Cortex of kidney (tissue), 1 donor: ENCODE measurements at places on chromosomes 1 and 21.

DNA sequence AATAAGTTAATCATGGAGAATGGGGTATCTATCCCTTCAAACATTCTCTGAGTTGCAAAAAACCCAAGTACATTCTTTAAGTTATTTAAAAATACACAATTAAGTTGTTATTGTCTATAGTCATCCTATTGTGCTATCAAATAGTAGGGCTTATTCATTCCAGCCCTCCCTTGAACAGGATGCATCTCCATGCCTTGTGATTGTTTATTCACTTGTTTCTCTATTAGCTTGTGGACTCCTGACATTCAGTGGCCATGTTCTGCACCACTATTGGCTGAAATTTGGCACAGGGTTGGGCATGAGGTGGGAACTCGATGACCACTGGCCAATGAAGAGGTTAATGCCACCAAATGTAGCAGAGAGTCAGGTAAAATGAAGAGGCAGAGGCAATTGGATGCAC, 272.8 kb downstream of the TNR start:
- DNase-seq = no peak

DNA sequence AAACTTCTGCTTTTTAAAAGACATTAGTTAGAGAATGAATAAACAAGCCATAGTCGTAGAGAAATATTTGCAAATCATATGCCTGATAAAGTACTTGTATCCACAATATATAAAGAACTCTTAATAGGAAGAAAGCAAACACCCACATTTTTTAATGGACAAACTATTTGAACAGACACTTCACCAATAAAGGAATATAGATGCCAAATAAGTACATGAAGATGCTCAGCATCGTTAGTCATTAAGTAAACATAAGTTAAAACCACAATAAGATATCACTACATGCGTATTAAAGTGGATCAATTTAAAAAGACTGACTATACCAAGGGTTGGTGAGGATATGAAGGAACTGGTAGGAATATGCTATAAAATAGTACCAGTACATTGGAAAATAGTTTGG, 142.3 kb upstream of the ZC3H11B start:
- no peak for DNase-seq

DNA sequence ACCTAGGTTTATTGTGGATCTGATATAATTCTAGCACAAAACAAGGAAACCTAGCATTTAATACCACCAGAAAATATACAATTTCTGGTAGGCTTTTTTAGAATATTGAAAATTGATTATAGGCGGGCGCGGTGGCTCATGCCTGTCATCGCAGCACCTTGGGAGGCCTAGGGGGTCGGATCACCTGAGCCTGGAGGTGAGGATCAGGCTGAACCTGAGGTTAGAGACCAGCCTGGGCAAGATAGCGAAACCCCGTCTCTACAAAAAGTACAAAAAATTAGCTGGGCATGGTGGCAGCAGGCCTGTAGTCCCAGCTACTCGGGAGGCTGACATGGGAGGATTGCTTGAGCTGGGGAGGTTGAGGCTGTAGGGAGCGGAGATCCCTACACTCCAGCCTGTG, 948 bp upstream of the COP1 start:
- no peak for DNase-seq

DNA sequence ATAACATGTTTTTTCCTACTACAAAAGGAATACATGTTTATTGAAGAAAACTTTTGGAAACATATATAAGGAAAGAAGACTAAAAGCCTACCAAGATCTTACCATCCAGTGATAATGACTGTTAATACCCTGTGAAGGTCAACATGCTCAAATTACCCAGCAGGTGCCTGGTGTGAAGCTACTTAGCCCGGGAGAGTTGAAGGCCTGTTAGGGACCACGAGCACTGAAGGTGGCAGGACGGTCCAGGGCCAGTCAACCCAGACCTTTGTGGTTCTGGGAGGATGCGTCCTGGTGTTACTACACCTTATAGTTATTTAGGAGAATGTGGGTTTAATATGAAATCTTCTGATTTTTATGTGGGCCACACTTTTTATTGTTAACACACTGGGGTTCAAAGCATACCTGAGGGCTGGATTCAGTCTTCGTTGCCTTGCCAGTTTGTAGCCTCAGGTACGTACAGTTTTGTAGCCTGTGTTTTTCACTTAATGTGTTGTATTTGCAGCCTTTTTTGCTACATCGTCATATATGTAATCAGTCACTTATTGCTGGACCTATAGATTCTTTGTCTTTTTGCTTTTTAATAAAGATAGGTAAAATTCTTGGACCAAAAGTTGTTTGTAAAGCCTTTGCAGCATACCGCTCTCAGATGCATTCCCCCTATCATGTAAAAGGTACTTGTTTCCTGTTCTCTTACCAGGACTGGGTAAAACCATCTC, 9.8 kb downstream of the ITSN1 start:
- DNase-seq = no peak

GRCh38 chr21:44815225-44815624, 2.6 kb downstream of the SUMO3 start:
- DNase-seq = no peak

DNA sequence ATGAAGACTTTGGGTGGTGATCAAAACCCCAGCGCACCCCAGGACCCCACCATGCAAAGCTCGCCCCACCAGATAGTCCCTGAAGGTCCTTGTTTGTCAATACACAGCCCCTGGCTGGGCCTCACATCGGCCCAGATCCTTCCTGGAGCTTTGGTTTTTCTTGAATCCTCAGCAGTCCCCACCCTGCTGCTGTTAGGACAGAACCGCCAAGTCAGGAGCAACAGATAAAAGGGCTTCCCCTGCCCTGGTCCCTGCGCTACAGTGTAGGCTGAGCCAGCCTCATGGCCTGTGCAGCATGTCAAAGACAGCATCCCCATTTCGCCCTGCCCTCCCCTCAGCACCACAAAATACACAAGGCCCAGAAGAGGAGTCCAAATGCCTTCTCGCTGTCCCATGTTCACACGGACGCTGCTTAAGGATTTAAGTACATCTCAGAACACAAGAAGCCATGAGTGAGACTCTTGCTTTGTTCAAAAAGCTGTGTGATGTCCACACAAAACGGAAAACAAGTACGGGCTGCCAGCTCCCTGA, 65.7 kb downstream of the PSMG1 start:
- DNase-seq = no peak

DNA sequence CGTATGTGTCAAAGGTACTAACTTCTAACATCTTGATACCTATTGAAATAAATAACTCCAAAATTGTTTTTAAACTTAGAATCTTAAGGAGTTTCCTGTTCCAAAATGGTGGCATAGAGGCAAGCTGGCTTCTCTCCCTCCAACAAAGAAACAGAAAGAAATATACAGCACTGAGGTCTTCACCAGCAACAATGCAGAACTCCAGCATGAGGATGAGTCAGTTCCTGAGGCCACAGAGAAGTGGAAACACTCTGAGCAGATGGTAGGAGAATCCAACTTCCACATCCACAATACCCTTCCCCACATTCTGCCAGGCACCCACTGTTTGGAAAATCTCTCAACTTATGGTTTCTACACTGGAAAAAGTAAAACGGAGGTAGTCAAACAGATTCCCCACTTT, 12.2 kb upstream of the PPIH start:
- no peak for DNase-seq

- no peak for DNase-seq
Measured at GRCh38 chr1:164560121-164560541, 1.1 kb downstream of the PBX1 start.
